ENCODE measurements at places on chromosomes 11 and 22. TPM values are rescaled to one million over a fixed set of nuclear protein-coding genes. Genes with fewer than 3 reads are reported as not detected.
A peak's percentile ranks its signal among the peaks of the same experiment; 100 is the strongest.

Gene MS4A15
- not detected for total RNA-seq

GRCh38 chr22:17501679-17502285 is 61.5 kb upstream of the SLC25A18 start:
- peak; percentile 56 for DNase-seq

DNA sequence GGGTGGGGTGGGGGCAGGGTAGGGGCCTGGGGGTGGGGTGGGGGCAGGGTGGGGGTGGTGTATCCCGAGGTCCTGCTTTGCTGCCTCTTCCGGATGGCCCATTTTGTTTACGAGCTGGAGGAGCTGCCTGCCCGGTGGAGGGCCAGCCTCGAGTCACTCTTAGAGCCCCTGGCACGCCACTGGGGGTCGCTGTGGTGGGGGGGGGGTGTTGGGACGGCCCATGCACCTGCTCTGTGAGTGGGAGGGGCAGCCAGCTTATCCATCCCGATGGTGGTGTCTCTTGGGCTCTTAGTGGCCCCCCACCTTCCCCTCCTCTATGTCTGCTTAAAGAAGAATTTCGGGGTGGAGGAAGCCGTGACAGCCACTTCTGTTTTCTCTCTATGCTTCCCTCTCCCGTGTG is 24.6 kb downstream of the MRGPRD start:
- no peak for DNase-seq

DNA sequence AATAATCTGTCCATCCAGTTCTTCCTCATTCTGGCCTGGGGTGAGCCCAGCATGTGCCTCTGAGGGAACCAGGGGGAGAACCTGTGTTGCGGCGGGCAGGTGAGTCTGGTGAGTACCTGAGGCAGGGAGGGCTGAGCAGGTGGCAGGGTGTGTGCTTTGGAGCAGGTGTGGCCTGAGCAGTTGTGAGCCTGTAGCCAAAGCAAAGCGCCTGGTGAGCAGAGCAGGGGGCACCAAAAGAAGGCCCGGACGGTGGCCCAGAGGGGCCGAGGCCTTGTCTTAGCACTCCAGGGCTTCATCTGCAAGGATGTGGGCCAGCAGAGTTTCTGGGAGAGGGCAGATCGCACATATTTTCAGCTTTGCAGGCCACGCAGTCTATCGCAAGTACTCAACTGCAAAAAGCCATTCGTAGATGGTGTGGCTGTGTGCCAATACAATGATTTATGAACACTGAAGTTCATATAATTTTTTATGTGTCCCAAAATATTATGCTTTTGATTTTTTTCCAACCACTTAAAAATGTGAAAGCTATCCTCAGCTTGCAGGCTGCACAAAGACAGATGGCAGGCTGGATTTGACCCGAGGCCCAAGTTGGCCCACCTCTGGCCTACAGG is 8.7 kb downstream of the GLB1L2 start:
- no peak for DNase-seq

- no peak for DNase-seq
Observed at GRCh38 chr11:119807841-119808240, 78.8 kb upstream of the NECTIN1 start.

DNA sequence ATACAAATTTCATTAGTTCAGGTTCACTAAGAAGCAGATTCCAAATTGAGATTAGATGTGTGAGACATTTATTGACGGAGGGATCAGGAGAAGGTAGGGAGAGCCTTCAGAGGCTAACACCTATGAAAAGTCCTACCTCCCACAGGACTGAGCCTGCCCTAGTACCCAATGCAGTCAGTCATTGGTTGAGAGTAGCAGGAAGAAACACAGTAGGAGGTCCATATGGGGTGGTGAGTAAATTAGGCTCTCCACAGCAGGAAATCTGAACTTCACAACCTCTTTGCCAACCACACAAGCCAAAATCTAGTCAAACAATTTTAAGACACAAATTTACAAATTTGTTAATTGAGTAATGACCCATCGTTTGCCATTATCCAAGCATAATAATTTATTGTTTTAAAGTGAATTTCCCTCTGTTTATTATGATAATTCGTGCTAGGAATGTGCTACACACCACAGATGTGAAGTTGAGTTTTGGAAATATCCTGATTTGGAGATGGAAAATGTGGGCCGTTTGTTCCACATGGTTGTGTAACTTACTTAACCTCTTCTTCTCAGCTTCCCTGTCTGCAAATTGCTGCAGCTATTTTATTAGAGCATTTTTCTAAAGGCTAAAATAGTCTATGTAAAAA is 542.1 kb downstream of the ETS1 start:
- DNase-seq = no peak

Gene CAVIN3
- total RNA-seq = 19.5 TPM

DNA sequence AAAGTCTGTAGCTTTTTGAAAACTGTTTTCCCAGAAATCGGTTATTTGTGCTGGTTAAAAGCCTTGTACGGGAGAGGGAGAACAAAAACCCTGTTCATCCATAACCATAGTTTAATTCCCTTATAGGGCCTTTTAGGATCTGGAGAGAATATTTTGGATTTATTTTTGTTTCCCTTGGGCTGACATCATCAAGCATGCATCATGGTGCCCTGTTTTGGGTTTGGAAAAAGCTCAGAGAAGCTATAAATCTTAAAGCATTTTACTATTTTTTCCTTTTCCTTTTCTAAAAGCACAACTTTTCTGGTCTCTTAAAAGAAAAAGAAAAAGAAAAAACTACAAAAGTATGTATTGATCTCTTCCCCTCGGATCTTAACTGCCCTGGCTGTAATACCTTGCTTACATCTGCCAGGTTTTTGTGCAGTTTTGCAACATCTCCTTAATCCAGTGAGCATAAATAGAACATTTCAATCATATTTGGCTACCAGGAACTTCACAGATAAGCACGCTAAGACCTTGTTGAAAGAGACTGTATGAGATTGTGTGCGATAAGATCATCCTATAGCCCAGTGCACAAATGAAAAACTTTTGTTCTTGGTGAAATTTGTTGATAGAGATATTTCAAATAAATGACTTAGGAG is 88.0 kb downstream of the ZBTB16 start:
- DNase-seq = no peak

DNA sequence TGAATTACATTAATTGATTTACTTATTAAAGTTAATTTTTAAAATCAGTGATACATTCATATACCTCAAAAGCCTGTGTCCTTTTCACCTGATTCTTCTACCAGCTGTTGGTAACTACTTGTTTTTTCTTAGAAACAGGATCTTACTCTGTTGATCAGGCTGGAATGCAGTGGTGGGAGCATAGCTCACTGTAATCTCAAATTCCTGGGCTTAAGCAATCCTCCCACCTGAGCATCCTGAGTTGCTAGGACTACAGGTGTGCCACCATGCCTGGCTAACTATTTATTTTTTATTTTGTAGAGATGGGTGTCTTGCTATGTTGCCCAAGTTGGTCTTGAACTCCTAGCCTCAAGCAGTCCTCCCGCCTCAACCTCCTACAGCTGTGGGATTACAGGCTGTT is 4.7 kb downstream of the TRIM44 start:
- DNase-seq = no peak

DNA sequence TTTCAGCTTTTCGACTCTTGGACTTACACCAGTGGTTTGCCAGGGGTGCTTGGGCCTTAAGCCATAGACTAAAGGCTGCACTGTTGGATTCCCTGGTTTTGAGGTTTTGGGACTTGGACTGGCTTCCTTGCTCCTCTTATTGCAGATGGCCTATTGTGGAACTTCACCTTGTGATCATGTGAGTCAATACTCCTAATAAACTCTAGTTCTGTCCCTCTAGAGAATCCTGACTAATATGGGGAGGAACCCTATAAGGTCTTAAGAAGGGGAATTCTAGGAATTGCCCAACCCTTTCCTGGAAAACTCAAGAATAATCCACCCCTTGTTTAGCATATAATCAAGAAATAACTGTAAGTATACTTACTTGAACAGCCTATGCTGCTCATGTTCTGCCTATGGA is 491.8 kb downstream of the TMEM135 start:
- no peak for DNase-seq

- DNase-seq = no peak
Observed at GRCh38 chr11:135022454-135022853, 610.4 kb upstream of the B3GAT1 start.

Gene CHADL
- 0.73 TPM for total RNA-seq

- no peak for DNase-seq
Observed at GRCh38 chr11:33553486-33553885, 147.1 kb downstream of the C11orf91 start.

DNA sequence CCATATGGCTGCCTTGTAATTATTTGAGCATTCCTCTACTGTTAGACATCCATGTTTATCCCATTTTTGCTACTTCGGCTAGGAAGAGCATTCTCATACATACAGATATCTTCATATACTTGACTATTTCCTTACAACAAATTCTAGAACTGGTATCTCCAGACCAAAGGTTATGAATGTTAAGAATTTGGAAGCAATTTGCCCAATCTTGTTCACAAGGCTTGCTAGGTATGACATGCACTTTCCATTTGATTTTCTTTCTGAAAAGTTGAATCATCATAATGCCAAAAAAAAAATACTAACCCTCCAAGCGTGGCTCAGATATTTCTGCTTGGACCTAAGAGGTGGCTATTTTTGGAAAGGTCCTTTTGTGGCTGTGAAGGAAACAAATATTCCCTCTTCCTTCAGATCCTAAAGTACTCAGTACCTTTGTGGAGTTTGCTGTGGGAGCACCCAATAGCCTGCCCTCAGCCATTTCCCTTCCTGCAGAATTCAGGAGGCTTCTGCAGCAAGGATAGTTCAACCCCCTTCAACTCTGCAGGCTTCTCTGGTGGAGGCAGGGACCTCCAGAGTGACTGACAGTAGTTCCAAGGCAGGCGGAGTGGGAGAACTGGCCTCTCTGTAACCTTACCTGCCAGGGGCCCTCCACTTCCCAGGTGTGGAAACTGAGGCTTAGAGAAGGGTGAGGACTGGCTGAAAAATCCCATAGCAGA is 22.0 kb upstream of the CPT1A start:
- no peak for DNase-seq

GRCh38 chr11:75879737-75880136 is 64.7 kb downstream of the UVRAG start:
- no peak for DNase-seq

- no peak for DNase-seq
Observed at GRCh38 chr11:9922806-9923205, 258.9 kb downstream of the SWAP70 start.

Gene RAG1
- 0.90 TPM for total RNA-seq

Gene GNG3
- not detected for total RNA-seq

Gene RBMXL2
- not detected for total RNA-seq

GRCh38 chr11:3929232-3929631 is 73.8 kb downstream of the STIM1 start:
- no peak for DNase-seq

DNA sequence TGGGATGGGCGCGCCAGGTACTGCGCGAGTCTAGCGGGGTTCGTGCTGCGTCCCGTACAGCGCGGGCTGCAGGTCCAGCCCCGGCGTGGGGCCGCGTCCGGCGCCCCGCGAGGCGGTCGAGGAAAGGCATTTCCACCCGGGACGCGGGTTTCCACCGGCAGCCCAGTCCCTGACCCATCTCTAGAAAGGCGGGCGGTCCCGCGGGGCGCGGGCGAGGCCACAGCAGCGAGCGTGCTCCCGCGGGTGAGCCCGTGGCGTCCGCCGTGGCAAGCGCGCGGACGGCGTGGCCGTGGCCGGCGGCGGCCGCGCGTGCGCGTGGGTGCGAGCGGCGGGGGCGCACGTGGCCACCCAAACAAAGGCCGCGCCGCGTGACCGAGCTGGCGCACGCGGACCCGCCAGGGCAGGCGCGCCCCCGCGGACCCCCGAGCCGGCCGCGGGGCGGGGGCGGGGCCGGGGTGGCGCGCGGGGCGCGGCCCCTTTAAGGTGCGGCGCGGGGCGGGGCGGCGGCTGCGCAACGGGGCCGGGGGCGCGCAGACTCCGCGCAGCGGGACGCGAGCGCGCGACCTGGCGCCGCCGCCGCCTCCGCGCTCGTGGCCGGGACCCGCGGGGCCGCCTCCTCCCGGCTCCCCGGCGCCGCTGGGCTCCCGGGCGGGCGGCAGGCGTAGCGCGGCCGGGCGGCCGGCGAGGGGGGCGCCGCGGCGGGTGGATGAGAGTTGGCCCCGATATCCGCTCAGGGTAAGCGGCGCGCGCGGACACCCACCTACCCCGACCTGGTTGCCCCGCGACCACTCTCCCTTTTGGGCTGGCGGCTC is 39.3 kb upstream of the CELSR1 start:
- DNase-seq = peak; percentile 70

GRCh38 chr11:236774-237767 is at the start of gene PSMD13:
Gene PSMD13, plus strand, starts transcription at chr11:236976. Its CDS starts 74 bp downstream, at chr11:237050.
- peak; percentile 89 for DNase-seq

Gene P4HA3
- total RNA-seq = not detected

DNA sequence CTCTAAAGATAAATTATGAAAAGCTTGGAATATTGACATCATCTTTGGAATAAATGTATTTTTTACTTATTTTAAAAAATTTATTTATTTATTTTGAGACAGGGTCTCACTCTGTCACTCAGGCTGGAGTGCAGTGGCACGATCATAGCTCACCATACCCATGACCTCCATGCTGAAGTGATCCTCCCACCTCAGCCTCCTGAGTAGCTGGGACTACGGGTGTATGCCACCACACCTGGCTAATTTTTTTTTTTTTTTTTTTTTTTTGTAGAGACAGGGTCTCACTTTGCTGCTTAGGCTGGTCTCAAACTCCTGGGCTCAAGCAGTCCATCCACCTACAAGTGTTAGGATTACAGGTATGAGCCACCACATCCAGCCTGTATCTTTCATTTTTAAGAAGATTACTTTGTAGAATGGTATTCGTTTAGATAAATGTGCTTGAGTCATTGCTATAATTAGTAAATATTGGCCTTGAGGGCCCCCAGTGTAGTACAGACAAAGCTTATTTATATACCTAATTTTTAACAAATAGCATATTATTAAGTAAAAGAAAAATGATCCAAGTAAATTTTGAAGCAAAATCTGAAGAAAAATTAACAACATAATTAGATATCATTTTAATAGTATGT is 8.5 kb downstream of the SWAP70 start:
- no peak for DNase-seq

GRCh38 chr11:75077316-75077715 is 19.4 kb downstream of the OR2AT4 start:
- DNase-seq = no peak

DNA sequence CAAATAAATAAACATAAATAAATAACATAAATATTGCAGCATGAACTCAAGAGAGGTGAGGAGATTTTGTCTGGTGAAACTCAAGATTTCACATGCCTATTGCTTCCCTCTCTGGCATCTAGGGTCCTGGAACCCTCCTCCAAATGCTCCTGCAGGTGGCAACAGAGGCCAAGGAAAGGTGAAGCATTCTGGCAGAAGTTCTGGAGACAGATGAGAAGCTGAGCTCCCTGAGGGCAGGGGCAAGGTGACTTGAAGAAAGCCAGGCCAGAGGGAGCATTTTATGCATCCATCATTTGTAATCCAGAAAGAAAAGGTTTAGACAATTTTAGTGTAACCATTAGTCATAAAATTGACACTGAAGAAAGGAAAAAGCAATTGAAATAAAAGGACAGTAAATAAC is 64.9 kb downstream of the ENDOD1 start:
- DNase-seq = peak; percentile 61

DNA sequence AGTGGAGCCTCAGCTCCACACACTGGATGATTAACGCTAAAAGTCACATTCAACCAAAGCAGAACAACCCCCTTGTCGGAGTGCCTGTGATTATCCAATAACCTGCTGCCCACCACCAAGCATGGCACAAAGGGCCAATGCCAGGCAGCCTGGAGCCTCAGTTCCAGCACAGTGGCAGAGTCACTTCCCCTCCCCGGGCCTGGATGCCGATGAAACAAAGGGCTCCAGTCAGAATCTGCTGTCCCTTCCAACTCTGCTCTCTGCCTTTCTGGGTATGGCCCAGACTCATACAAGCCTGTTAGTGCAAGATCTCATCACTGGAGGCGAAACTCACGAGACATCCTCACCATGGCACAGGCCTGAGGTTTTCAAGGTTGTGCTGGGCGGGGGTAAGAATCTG is 52.1 kb downstream of the CLTCL1 start:
- DNase-seq = no peak

Data from Calu3 (cell line).